ENCODE measurements at places on chromosomes 1 and 21. TPM values are rescaled to one million over a fixed set of nuclear protein-coding genes. Genes with fewer than 3 reads are reported as not detected.

DNA sequence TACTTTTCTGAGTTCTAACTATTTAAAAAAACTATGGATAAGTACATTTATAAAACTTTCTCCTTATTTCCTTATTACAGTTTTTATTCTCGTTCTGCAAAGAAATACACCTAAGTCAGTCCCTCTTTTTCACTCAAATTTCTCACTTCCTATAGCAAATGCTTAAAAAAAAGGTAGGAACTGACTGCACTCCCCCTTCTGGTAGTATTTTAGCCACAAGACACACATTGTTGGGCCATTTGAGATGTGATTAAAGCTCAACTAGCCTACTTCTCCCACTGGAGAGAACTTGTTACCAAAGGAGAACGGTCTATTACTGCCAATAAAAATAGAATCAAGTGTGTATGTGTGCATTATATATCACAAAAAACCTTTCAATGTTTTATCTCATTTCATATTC, 521.9 kb upstream of the PRMT6 start:
- DNase-seq, result no peak

- no peak for DNase-seq
These were observed 1069.4 kb upstream of the ADGRL2 start for GRCh38 chr1:80731241-80731894.

- no peak for DNase-seq
These were observed 124.6 kb upstream of the CAMK1G start for GRCh38 chr1:209458921-209459320.

DNA sequence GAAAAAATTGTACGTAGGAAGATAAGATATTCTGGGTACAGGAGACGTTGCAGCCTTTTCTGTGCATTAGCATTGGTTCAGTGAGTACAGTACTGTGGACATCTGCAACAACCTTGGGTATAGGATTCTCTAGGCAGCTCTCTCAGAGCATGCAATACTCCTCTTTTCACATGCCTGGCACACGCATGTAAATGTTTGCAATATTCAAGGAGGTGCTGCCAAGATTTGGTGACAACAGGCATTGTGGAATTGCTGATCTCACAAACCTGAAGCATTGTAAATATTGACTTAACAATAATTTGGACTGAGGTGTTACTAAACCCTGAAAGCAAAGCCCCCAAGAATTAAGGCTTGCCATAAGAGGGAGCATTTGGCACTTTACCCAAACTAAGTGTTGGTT, 126.8 kb downstream of the GRIK1 start:
- no peak for DNase-seq

DNA sequence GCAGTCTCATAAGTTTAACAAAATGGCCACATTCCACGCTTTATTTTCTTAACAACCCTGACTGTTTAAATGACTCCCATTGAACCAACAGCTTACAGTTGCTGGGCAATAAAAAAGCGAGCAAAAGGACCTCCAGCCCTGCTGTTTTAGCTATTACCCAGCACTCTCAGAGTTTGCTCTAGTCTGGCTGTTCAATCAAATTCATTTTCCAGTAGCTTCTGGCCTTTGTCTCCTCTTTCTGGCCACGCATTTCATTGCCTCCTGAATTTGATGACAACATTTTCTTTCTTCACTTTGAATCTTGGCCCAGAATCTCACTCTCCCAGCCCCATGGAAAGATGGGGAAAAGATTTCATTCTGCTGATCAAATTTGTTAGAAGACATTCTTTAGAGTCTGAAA, 44.1 kb upstream of the DOCK7 start:
- DNase-seq, result no peak

DNA sequence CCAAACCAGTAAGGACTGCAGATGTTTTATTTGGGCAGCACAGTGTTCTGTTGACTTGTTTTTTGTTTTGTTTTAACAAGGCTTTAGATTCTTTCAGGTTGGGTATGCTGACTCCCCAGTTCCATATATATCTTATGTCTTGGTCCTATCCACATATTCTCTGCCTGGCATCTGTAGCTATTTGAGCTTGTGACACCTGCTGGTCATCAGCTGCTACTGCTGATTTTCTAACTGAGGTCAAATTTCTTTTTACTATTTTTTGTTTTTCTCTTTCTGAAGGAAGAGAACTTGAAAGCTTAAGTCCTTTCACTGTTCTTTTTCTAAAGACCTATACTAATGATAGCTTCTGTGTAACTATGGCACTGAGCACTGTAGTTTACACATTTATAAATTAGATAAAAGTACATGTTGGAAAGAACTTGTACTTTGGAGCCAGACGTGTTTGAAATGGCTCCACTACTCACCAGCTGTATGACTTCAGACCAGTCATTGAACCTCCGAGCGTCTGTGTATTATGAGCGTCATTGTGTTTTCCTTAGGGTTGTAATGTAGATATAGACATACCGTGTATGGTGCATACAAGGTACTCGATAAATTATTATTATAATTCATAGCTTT, 109.4 kb downstream of the NRDC start:
- peak; percentile 62 for DNase-seq

DNA sequence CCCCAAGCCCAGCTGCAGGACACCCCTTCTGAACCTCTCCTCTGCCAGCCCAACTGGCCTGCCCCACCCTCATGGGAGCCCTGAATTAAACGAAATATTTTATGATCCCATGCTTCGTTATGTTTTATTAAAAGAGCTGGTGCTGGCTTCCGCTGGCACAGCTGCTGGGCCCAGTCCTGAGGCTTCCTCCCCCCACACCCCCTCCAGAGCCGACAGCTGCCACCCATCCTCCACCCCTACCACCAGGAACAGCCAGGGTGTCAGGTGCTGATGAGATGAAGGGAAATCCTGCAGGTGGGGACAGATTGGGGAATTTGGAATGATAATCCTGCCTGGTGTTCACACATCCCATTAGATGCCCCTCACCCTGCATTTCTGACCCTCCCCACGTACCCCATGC, 19.0 kb downstream of the IGSF21 start:
- DNase-seq, result no peak

DNA sequence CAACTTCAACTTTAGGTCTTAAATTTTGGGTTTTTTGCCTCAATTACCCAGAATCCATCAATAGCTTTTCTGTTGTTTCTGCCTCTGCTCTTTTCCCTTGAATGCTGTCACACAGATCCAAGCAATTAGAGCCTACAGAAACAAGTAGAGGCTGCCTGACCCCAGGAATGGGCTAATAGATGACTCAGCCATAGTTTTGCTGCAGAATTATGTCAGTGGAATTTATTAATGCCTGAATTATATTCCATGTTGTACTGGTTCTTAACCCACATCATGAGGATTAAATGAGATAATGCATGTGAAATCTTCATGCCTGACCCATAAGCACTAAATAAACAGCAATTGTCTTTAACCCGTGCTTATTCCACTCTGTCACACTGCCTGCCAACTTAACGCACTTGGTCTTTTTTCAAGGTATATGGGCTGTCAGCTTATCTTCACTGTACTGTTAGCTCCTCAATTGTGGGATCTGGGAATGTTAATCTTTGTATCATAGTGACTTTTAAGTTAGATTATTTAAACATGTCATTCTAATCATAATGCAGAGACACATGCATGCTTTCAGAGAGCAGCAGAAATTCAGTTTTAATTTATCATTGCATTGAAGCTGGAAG, 213.3 kb downstream of the ROR1 start:
- no peak for DNase-seq

- no peak for DNase-seq
These were observed 116.4 kb downstream of the SIM2 start for GRCh38 chr21:36815284-36815683.

DNA sequence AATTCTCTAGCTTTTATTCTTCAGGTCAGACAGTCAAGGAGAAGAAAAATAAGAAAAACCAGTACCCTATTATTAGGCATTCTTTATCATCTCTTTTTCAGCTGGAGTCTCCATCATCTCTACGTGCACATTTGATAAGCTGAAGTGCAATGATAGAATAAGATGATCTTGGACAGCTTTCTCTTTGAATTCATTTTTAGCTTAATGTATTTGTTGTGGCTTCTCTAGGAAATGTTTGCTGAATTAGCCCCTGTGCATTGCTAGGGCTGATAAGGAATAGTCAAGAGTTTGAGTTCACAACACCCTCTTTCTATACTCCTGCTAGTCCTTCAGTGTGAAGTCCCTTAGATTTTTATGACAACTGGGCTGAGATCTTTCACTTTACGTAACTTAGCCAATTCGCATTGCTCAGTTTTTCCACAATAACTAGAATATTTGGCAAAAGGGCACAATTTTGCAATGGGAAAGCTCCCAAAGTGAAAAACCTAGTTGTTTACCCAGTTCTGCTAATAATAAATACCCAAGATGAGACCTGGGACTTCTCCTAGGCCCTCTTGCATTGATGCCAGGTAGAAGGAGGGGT, 7.0 kb upstream of the KCNJ15 start:
- no peak for DNase-seq

GRCh38 chr1:26317612-26318337, at the start of gene CD52:
Gene CD52, plus strand, starts transcription at chr1:26317958. Its CDS starts 60 bp downstream, at chr1:26318018.
- DNase-seq, result peak; percentile 90

DNA sequence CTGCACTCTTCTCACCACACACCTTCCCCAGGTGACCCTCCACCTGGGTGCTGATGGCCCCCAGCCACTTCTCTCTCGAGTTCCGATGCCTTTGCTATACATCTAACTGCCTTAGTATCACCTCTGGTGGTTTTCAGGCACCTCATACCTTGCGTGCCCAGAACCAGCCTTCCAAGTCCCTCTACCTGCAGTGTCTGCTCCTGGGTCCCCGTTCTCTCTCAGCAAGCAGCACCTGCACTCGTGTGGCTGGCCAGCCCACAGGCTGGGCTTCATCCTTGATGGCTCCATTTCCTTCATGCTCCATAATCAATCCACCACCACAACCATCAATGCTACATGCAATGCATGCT, 49.2 kb upstream of the EDN2 start:
- no peak for DNase-seq

- peak; percentile 19 for DNase-seq
These were observed 123.3 kb downstream of the PCNX2 start for GRCh38 chr1:233172201-233172600.

GRCh38 chr1:186782791-186783190, 46.0 kb upstream of the PLA2G4A start:
- DNase-seq, result no peak

DNA sequence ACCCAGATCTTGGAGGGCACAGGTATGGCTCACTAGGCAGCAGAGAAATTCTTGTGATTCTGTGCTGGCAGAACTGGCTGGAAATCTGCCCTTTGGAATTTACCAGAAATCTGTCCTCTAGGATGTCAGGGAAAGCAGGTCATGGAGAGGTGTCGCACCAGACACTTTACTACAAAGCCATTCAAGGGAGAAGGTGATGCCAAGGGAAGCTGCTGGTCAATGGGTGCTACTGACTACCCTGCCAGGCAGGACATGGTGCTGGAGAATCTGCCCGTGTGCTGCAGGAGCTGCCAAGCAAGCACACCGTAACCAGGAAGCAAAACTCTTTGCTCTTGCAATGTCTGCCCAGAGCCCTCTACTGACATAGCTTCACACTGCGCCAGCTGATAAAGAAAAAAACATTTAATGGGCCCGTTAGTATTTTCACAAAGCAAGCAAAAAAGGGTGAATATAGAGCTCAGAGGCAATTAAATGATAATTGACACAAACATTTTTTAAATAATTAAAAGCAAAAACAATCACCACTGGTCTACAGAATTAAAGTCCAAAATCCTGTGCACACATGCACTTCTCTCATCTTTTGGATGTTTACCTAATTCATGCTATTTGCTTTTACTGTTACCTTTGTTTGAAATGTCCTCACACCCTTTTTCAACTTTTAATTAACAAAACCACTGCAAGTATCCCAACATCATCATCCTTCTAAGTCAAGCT, 7.2 kb upstream of the FBXO28 start:
- peak; percentile 70 for DNase-seq

DNA sequence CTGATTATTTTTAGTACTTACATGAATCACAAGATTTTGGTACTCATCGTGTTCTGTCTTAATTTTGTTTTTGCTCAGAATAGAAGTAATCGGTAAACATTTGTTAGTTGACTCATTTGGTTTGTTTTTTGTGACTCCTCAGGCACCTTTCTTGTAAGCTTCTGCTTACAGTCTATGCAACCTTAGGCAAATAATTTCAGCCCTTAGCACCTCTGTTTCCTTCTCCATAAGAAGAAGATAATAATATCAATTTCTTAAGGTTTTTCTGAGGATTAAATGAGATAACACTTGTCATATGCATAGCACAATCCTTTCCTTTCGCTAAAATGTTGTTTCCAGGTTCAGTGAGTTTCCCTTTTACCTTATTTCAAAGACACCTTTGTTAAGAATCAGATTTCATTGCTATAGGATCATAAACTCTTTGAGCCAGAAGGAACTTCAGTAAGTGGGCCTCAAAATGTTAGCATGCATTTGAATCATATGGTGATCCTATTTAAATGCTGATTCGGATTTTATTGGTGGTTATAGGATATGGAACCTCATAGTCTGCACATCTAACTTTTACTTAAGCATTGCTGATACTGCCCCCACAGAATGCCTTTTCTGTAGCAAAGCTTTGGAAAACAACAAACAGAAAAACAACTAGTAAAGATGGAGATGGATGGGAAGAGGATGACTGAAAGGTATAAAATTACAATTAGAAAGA, 272.7 kb upstream of the CACYBP start:
- DNase-seq, result no peak

- DNase-seq, result no peak
These were observed 300.3 kb upstream of the B3GALT2 start for GRCh38 chr1:193486671-193487229.

DNA sequence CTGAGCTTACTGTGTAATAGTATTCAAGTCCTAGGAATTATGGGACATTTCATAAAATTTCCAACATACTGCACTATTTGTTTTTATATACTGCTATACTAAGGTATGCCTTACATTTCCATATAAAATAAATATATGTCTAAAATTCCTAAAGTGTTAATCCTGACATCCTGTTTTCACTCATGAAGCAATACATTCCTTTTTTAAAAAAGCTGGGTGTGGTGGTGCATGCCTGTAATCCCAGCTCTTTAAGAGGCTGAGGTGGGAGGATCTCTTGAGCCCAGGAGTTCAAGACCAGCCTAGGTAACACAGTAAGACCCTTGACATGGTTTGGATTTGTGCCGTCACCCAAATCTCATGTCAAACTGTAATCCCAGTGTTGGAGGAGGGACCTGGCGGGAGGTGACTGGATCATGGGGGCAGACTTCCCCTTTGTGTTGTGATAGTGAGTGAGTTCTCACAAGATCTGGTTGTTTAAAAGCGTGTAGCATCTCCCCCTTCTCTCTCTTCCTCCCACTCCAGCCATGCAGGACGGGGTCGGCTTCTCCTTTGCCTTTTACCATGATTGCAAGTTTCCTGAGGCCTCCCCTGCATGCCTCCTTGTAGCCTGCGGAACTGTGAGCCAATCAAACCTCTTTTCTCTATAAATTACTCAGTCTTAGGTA, 5.8 kb downstream of the CDC42BPA start:
- DNase-seq, result no peak

UBASH3A gene
- total RNA-seq, result 1.5 TPM

ADGRB2 gene
- total RNA-seq, result 0.34 TPM

YBEY gene
- 10.7 TPM for total RNA-seq

KCNJ10 gene
- not detected for total RNA-seq

SLC45A3 gene
- 2.5 TPM for total RNA-seq

All from K562 (cell line).